ENCODE measurements at places on chromosomes 16 and 17.

GRCh38 chr17:17638467-17638866, 42.8 kb upstream of the RAI1 start:
- no peak for DNase-seq

GRCh38 chr17:80847496-80848230, 144.0 kb upstream of the CHMP6 start:
- DNase-seq, result no peak

GRCh38 chr17:75356260-75356937, 49.1 kb downstream of the GRB2 start:
- no peak for DNase-seq

DNA sequence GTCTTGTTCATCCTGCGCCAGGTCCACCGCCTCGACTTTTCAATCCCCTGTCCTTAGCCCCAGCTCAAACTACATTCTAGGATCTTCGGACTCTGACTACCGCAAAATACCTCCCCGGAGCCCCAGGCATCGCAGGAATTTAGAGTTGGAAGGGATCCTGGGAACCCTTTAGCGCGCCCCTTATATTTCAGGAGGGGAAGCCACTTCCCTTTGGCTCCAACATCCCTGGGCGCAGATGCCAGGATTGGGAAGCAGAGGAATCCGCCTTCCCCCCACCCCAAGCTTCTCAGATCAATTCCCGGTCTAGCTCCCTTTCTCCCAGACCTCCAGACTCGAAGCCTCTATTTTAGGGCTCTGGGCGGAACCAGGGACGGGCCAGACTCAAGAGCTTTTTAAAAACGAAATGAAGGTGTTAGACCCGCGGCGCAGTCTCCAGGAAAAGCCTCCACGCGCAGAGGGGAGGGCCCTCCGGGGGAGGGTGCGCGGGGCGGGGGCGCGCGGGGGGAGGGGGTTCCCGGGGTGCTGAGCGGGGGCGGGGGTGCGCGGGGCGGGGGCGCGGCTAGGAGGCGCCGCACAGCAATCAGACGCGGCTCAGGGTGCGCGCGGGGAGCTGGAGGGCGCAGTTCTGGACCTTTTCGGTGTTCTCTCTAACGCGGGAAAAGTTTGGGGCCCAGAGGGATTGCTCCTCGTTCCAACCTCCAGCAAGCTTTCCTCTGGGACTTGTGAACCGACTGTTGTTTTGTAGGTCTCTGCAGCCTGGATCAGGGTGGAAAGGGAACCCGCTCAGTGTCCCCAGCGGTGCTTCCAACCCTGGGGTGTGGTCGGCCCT, 1.6 kb downstream of the AHSP start:
- DNase-seq, result no peak

DNA sequence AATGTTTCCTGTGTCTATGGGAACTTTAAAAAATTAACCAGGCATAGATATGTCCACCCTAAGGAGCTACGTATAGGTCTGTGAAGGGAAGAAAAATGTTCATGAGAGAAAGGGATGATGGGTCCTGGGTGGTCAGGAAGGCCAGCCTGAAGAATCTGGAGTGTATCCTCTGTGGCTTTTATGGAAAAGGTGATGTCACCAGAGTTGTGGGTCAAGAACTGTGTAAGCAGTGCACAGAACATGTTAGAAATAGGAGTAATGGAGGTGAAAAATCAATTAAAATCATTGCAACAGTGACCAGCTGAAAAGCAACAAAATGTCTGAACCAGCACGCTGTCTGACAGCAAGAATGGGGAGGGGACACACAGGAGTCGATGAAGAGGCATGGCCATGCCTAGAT, 68.5 kb downstream of the USP31 start:
- no peak for DNase-seq

DNA sequence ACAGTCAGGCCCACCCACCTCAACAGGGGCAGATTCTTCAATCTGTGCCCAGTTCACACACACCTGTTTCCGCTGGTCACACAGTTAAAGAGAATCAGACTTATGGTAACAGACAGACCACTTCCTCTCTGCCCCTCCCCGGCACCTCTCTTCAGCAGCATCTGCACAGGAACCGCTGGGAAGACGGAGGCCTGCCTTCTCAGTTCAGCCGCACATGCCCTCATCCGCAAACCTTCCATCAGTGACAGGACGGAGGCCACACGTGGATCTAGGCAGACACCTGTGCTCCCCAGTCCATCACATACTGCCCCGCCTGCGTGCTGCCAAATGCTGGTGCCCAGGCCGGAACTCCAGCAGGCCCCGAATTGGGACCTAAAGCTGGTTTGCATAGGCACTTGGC, 10.3 kb downstream of the PHB1 start:
- no peak for DNase-seq

DNA sequence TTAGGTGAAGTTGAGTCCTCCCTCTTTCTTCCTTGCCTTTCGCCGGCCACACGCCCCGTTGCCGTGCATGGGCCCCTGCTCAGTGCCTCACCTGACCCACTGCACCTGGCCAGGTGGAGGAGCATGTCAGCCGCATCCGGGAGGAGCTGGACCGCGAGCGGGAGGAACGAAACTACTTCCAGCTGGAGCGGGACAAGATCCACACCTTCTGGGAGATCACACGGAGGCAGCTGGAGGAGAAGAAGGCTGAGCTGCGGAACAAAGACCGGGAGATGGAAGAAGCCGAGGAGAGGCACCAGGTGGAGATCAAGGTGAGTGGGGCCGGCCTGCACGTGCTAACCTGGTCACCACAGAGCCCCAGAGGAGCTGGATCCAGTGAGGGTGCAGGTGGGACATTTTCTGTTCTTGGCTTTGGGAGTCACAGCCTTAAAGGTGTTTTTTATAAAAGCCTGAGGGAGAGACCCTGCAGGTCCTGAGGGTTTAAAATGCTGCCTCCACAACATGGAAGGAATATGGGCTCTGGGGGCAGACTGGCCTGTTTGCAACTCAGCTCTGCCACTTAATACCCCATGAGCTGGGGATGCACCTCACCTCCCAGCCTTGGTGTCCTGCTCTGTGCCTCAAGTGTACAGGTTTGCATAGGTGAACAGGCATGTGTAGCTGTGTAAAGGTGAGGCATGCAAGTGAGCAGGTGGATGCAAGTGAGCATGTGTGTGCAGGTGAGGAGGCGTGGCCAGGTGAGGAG, 12.1 kb upstream of the DBNDD1 start:
- DNase-seq, result no peak
